Activated T-cell treated with anti-CD3 and anti-CD28 coated beads, Interleukin-2, amount 50 U/mL, for 4 hours (primary cell): ENCODE measurements at places on chromosomes 2 and 18. TPM values are rescaled to one million over a fixed set of nuclear protein-coding genes. Genes with fewer than 3 reads are reported as not detected.

- DNase-seq, result no peak
Observed at GRCh38 chr2:172467382-172467781, 40.0 kb downstream of the ITGA6 start.

GRCh38 chr2:97998431-97999005 lies 2.8 kb upstream of the TMEM131 start:
- DNase-seq, result no peak

The SERPINB4 gene
- not detected for total RNA-seq

DNA sequence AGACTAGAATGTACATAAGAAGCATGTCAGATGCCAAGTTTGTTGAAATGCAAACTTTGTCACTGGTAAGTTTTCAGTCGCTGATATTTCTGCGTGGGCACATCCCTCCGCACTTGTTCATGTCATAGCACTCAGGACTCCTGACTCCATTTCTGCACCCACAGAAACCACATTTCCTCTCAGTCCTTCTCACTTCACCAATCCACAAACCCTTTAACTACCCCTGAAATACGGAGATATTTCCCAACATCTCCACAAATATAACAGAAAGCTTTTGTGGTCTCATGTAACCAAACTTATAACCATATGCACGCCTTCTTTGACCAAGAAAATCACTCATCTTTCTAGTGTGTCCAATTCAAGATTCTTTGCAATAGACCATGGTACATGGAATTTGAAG lies 276.9 kb upstream of the ERBB4 start:
- no peak for DNase-seq

The PTPRN gene
- total RNA-seq, result not detected

DNA sequence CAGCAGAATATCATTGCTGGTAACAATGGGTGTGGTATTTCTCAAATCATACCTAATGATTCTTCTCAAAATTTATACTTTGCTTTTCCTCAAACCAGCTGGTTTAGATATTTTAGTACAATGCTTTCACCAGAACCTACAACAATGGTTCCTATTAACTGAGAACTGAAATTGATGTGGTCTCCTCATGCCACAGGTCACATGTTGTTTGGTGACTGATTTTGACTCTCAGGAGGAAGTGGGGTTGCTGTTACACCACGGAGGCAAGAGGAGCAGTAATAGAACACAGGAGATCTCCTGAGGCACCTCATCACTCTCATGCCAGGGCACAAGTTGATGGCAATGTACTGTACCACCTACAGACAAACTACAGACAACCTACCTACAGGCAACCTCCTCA lies 3.0 kb upstream of the CEP68 start:
- no peak for DNase-seq

DNA sequence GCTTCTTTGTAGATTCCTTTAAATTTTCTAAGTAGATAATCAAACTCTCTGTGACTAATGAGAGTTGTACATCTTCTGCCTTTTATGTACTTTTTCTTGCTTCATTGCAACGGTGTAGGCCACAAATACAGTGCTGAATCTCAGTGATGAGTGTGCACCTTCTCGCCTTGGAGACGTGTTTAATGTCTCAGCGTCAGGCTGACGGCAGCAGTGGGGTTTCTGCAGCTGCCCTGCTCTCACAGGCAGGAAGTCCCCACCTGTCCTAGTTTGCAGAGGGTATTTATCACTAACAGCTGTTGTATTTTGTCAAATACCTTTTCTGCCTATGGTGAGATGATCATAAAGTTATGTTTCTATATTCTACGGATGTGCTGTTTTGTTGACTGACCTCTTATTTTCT lies 13.3 kb downstream of the AGXT start:
- no peak for DNase-seq

The DSG4 gene
- not detected for total RNA-seq

The RAX gene
- not detected for total RNA-seq

- no peak for DNase-seq
Observed at GRCh38 chr2:161165811-161166210, 5.6 kb downstream of the TANK start.

DNA sequence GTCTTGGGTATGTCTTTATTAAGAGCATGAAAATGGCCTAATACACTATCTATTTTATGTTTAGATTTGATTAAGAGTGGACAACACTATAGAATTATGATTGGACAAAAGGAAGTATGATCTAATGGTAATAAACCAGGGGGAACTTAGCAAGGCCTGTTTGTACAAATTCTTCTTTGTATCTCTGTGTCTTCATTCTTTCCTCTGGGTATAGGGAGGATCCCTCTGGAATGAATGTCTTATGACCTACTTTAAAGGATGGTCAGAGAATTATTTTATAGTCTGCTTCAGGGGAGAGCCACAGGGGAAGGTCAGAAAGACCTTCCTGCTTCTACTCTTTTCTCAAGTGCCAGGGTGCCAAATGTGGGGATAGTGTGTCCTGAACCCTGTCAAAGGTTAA lies 42.8 kb upstream of the FANCL start:
- DNase-seq, result no peak

DNA sequence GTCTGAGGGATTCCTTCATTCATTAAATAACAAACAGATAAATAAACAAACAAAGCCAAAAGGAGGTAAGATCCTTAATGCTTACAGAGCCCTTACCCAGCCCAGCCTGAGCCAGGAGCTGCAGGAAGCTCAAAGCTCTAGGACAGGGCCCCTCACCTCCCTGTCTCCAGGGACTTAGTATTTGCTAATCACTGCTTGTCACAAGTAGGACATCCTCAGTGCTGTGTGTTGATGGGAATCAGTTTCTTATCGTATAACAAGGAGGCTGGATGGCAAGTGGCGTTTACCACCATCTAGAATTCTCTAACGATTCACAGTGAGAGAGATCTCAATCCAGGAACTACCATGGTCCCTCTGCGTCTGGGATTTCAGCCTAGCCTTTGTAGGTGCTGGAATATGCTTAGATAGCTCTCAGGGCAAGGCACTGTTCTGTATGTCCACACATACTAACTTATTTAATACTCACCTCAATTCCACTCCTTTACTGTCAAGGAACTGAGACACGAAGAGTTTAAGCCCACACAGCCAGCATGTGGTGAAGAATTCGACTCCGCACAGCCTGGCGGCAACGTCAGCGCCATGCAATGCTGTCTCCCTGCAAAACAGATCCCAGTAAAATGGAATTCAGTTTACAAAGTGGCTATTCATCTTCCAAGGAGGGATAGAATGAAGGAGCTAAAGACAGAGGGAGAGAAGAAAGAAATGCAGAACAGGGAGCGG lies 164.8 kb downstream of the MYCN start:
- DNase-seq, result no peak

The DPYSL5 gene
- not detected for total RNA-seq

DNA sequence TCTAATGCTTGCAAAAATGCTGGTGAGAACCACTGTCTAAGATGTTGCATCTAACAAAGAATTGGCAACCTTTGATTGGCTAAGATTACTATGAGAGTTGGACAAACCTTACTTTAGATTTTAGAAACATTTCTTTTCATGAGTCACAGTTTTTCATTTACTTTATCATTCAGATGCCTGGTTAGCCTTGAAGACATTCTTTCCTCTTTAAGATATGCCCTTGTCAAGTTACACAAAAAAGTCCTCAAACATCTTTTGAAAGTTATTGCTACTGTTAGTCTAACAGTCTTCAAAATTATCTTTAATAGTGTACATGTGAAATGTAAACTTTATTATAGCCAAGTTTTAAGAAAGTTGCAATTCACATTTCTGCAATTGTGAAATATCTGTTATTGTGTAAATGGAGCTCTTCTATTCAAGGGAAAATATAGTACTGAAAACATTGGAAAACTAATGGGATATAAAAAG lies 276.3 kb downstream of the RND3 start:
- DNase-seq, result no peak

DNA sequence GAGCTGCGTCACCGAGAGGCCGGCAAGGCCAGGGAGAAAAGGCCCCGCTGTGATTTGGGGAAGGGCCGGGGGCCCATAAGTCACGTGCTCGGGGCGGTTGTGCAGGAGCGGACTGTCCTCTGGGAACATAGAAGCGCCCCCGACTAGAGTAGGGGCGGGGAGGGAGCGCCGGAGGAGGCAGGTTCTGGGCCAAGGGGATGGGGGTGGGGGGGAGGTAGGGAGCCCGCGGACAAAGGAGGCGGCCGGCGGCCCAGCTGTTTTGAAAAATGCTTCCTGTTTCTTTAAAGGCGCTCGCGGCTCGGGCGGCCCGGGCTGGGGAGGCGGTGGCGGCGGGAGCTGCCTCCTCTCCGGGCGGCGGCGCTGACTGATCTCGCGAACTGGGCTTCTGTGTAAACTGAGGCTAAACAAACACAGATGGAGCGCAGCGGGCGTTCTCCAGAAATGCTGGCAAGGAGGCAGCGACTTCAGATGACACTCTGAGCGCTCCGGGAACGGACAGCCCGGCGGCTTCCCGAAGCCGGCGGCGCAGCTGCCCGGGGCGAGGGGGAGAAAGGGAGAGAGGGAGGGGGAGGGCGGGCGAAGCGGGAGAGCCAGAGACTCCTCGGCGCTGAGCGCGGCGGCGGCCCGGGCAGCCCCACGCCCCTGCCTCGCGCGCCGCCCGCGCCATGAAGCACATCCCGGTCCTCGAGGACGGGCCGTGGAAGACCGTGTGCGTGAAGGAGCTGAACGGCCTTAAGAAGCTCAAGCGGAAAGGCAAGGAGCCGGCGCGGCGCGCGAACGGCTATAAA lies at the start of gene ATOH8:
ATOH8 (plus strand) TSS at position 467 of the 788 bp plus-strand sequence; CDS start at position 666, 199 bp downstream.
- no peak for DNase-seq

DNA sequence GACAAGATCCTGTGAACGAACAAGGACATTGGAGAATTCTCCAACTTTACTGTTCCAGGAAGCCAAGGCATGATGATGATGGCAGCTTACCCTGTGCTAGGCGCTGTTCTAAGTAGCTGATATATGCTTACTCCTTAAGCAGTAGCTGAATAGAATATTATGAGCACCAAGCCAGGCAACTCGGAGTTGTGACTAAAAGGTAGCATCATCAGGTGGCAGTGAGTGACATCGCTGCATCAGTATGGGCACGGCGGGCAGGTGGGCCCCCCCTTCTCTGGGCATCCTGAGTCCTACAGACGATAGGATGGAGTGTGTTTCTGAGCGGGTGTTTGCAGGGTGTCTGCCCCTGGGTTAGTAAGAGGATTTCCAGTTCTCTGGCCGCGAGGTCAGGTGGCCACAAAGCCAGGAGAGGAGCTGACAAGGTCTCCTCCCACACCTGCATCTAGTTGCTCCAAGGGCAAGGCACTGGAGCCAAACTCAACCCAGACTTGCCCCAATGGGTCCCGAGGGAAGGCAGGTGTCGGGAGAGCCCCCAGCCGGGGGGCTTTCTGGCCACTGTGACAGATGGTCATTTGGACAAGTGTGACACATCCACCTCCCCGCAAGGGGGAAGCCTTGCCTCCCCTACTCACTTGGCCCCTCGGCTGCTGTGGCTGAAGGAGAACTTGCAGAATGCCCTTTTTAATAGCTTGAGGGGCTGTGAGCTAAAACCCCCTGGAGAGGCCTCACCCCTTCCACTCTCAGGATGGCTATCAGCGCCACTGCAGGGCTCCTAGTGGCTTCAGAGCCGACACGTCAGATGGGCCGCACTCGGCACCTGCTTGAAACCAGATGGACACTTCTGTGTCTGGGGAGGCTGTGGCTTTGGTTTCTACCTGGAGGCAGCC lies 55.5 kb downstream of the CRACDL start:
- DNase-seq, result no peak

The PROKR1 gene
- not detected for total RNA-seq

GRCh38 chr2:237291138-237291792 lies 122.7 kb downstream of the COL6A3 start:
- no peak for DNase-seq

DNA sequence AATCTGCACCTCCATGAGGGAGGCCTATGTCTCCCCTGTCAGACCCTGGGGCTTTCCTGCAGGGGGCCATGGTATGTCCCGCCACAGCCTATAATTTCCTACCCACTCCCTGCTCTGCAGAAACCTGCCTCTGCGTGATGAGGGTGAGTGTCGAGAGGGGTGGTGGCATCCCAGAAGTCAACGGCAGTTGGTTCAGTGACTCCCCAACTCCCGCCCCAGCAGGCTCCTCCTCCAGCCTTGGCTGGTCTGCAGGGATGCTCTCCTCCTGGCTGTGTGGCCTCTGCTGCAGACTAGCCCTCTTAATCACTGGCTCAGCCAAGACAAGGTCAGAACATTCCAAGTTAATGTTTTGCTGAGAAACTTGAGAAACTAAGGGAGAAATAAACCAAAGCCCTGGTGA lies 13.3 kb downstream of the CELF4 start:
- DNase-seq, result no peak
